ENCODE measurements at places on chromosomes 7 and 10.

GRCh38 chr10:28180654-28181053 is 122.2 kb downstream of the MPP7 start:
- no peak for DNase-seq

- no peak for DNase-seq
These were observed 609 bp downstream of the MAT1A start for GRCh38 chr10:80288849-80289248.

DNA sequence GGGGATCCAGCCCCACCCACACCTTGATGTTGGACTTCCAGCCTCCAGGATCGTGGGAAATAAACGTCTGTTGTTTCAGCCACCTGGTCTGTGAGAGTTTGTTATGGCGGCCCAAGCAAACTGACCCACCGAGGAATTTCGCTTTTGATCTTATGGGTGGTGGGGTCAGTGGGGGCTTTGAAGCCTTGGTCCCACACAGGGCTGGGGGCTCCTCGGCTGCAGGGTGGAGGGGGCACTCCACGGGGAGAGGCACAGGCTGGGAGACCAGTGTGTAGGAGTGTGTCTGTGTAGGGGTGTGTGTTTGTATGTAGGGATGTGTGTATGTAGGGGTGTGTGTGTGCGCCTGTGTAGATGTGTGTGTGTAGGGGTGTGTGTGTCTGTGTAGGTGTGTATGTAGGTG is 48.1 kb upstream of the PSMG3 start:
- DNase-seq = no peak

DNA sequence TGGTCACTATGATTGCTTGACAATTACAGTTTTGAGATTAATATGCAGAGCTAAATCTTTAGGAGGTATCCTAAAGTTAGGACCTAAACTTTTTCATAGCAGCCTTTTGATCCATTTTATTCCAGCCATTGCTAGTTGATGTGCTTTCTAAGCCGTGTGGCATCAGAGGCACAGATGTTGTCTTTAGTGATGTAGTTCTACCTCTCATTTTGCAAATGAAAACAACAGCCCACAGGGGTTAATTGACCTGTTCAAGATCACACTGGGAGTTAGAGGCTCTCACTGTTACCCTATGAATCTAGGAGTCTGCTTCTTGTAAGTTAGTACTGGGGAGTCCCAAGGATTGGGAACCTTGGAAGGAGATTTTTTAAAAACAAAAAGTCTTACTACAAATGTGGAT is 10.6 kb downstream of the AUTS2 start:
- no peak for DNase-seq

- DNase-seq = no peak
These were observed 30.2 kb downstream of the SLC39A12 start for GRCh38 chr10:17981766-17982380.

- no peak for DNase-seq
These were observed 4.0 kb downstream of the SORBS1 start for GRCh38 chr10:95556994-95557767.

DNA sequence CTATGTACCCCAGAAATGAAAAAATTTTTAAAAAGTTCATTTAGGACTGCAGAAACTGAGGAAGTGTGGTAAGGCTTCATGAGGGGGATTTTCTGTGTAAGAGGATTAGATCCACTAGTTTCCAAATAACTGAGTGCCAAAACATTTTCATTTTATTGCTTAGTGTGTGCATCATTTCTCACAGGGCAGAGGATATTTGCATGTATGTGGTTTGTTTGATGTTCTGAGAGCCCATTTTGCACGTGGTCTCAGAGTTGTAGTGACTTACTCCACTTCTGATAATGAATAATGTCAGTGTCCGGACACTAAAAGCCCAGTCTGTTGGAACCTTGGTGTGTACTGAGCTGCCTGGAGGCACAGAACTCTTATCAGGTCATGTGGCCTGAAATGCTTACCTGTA is 299.9 kb downstream of the AUTS2 start:
- no peak for DNase-seq

Data from activated CD4-positive, alpha-beta T cell treated with anti-CD3 and anti-CD28 coated beads, Interleukin-10, Interleukin-2, amounts not matched to agents 100 ng/mL and 50 ng/mL, durations not matched to agents 16 hours and 8 hours (primary cell).